ENCODE measurements at places on chromosomes 1 and 21.

GRCh38 chr1:234578087-234578486 is 31.9 kb downstream of the IRF2BP2 start:
- no peak for DNase-seq

DNA sequence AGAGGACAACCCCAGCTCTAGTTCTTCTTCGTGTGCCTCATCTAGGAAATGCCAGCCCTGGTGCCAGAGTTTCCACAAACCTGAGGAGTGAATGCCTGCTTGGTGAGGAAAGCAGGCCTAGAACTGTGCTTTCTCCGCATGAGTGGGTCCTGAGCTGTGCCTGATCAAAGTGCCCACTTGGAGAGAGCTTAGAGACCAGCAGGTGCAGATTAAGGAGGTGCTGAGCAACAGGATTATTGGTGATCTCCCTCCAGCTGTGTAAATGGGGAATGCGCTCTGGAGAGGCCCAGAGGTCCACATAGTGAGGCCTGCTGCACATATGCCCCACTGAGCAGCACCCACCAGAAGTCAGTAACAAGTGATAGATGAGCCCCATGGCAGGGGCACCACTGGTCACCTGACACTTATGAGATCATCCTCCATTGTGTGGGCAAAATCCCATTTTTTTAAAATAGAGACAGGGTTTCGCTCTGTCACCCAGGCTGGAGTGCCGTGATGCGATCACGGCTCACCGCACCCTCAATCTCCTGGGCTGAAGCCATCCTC is 127.2 kb upstream of the ZC3H12A start:
- DNase-seq = no peak

- no peak for DNase-seq
Observed at GRCh38 chr1:150322310-150322709, 977 bp downstream of the PRPF3 start.

- no peak for DNase-seq
Observed at GRCh38 chr1:223039990-223040389, 103.1 kb downstream of the TLR5 start.

DNA sequence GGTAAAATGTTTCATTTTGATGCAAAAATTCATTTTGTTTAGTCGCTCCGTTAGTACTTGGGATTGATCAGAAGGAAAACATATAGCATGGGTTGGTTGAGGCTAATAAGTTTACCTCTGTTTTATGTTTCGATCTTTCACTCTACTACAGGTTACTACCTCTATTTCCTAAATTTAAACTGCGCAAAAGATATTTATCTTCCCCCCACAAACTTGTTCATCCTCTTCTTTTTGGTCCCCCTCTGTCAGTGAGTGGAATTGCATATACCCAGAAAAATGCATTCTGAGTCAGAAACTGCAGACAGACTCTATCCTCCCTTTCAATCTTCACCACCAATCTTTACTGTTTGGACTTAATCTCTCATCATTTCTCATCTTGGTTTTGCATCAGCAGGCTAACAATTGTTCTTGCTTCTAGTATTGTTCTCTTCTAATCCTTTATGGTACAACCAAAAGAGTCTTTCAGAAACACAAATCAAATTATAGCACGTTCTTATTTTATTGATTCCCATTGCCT is 316.0 kb upstream of the ADGRL4 start:
- no peak for DNase-seq
